CD8-positive, alpha-beta T cell (primary cell): ENCODE measurements at places on chromosomes 5 and 9.

- DNase-seq: no peak
Measured at GRCh38 chr9:15722888-15723287, 170.0 kb downstream of the CCDC171 start.

DNA sequence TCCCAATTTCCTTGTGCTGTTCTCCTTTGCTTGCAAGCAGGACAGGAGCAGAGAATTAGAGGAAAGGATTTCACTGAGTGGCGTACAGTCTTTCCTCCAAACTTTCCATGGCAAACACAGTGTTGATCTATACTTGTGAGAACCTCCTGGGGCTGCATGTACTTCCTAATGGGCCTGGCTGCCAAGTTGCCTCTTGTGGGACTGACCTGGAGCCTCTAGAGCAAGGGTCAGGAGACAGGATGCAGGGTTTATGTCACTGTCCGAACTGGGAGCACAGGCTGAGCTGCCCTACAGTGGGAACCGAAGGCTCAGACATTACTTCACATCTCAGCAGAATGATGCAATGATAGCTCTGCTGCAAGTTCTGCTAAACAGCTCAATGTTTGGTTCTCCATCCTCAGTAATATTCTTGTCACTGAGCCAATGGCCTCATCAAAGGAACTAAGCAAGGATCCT is 102.3 kb downstream of the ENC1 start:
- DNase-seq: no peak

DNA sequence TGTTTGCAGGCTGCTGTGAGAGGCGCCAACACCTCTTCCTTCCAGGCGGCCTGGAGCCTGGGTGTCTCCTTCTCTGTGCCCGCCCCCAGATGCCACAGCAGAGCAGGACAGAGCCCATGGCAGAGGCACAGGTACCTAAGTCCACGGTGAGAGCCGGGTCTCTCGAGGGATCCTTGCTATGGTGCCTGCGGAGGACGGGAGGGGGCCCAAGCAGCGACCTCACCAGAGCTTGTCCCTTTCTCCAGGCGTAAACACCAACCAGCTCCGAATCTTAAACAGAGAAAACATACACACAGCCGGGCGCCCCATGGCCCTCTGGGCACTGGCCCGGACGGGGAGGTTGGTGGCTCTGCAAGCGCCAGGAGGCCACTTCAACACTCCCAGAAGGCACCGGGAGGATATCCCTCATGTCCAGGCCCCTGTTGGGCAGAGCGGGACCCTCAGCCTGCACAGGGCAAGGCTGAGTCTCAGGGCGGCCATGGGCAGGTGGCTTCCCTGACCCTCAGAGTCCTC is 11.8 kb downstream of the CCDC187 start:
- DNase-seq: no peak

DNA sequence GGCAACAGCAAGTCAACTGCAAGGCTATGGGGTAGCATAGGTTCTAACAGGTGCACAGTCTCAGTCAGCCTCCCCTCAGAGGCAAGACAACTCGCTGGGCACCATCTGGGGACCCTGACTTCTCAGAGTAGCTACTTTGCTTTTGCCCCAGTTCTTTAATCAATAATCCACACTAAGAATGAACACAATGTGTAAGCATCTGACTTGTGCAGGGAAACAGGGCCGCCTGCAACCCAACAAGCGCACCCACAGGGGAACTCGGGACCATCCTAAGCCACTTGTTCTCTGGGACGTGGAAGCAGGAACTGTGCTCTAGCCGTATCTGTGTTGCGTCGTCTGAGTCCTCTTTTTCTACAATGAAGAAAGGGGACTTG is 1.9 kb downstream of the MOB3B start:
- DNase-seq: no peak

DNA sequence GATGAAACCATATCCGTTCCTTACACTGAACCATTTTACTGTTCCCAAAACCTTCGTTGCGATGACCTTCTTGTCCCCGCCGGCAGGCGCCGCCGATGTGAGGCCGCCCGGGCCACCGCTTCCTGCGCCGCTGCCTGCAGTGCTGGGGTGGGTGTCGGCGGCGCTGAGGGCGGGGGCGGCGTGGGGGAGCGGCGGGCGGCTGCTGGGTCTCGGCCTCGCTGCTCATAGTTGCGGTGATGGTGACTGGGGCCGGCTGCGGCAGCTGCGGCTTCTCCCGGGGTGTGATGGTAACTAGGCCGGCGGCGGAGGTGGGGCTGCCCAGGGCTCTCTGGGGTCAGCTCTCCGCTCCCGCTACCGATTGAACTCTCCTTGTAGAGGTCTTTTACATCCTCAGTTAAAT is 14.1 kb upstream of the OR2S2 start:
- DNase-seq: no peak

DNA sequence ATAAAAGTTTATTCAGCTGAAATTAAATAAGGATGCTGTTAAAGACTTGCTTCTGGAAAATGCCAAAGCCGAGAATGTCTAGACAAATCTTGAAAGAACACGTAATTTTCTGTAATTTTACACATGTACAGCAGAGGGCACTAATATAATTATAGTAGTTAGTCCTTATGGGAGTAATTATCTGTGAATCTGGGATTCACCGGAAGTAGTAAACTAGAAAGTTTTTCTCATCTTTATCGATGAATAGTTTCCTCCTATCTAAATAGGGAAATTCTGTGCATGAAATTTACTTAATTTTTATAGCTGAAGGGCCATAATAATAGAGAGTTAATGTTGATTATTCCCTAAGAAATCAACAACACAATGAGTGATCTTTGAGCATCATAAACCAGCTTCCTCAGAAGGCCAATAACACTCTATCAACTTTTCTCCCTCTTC is 18.4 kb upstream of the CNTLN start:
- peak; percentile 3 for DNase-seq

DNA sequence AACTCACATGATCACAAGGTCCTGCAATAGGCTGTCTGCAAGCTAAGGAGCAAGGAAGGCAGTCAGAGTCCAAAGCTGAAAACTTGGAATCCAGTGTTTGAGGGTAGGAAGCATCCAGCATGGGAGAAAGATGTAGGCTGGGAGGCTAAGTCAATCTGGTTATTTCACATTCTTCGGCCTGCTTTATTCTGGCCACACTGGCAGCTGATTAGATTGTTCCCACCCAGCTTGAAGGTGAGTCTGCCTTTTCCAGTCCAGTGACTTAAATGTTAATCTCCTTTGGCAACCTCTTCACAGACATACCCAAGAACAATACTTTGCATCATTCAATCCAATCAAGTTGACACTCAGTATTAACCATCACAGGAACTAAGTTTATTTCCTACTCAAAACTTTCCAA is 453.4 kb downstream of the TLE4 start:
- DNase-seq: no peak
